ENCODE measurements at places on chromosomes 7 and 10.

DNA sequence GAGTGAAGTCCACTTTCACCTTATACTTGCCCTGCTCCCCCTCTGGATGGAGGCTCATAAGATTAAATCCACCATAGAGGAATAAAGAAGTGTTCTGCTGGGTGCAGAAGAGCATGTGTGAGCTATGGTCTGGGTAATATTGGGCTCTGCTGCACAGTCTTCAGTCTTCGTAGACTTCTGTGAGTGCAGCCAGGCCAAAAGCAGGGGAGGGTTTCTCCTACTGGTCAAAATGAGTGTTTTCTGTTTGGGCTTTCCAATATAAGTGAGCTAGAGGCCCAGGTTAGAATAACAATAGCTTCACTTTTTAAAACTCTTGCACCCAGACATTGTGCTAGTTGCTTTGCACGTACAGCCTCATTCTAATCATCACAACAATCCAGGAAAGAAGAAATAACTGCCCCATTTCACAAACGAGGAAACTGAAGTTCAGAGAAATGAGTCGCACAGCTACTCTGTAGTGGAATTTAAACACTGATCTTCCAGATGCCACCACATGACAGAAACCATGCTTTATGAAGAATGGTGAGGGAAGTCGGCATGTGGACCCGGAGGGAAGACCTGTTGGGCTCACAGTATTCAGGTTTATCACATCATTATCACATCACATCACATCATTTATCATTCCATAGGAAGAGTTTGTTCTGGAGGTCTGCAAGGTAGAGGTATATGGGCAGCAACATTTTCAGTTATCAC is 23.8 kb upstream of the MSMB start:
- DNase-seq, result no peak

DNA sequence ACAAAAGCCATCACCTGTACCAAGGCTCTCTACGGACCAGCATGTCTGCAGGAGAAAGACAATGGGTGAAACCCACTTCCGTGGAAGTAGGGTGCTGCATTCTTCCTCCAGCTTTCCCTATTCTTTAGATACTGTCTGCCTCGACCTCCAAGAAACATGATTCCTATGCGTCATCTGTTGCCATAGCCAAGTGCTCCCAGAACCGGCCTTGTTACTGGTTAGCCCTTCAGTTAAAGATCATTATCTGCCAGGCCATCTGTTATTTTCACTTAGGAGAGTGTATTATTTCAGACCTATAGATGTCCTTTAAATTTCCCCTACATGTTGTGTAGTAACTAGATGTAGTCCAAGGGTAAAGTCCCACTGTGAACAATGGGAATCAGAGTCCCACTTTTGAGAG is 89.0 kb upstream of the KIAA1217 start:
- DNase-seq, result no peak

GRCh38 chr10:47098238-47098637 is 187.0 kb downstream of the PTPN20 start:
- no peak for DNase-seq

- DNase-seq, result no peak
Measured at GRCh38 chr10:78044179-78044578, 10.5 kb downstream of the RPS24 start.

GRCh38 chr10:8583096-8583495 is 528.6 kb downstream of the GATA3 start:
- DNase-seq, result no peak

DNA sequence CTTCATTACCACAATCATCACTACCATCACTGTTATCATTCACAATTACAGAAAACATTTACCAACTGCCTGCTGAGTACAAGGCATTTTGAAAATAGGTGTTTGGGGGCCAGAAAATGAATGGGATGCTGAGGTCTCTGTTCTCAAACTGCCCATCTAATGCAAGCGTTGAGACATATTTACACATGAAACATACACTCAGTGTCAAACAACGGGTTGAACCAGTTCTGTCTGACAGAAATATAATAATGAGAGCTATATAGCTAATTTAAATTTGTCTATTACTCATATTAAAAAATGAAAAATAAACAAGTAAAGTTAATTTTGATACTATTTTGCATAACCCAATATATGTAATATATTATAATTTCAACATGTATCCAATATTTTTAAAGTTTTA is 303.1 kb downstream of the KCNMA1 start:
- DNase-seq, result no peak
